Retina (tissue), 1 donor: ENCODE measurements at places on chromosomes 4 and X.
A peak's percentile ranks its signal among the peaks of the same experiment; 100 is the strongest.

DNA sequence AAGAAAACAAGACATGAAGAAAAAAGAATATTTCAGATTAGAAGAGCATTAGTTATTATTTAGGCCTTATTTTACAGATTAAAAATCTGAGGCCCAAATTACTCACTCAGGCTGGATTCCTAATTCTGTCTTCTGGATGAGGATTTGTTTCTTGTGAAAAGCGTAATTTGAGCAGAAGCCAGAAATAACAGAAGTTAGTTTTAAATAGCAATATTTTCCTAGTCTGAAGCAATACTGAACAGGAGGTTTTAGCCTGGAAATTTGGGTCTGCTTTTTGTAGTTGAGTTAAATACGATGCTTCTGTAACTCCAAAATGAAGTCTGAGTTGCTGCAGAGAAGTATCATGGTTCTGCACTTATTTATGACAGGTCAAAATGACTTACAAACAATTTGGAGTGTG is 124.9 kb downstream of the RTL3 start:
- no peak for DNase-seq

DNA sequence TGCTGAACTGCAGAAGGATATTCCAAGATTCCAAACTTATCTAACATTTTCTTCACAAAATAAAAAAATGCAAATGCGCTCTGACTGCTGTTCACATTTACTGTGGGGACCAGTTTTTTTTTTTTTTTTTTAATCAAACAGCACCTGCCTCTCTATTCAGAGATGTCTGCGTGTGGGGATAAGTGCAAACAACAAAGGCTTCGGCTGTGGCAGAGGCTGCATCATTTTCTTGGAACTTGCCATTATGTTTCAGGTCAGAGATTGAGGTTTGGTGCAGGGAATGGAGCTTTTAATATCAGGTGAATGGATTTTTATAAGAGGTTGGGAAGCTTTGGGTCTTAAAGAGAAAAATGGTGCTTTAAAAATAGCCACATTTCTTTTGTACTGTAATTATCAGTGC is 78.2 kb upstream of the TET2 start:
- peak; percentile 25 for DNase-seq

GRCh38 chr4:151830168-151830567 is 69.4 kb upstream of the GATB start:
- DNase-seq: no peak

GRCh38 chrX:86930419-86930818 is 587.2 kb upstream of the KLHL4 start:
- DNase-seq: no peak

GRCh38 chr4:168811786-168812651 is 198.0 kb downstream of the CBR4 start:
- peak; percentile 62 for DNase-seq

DNA sequence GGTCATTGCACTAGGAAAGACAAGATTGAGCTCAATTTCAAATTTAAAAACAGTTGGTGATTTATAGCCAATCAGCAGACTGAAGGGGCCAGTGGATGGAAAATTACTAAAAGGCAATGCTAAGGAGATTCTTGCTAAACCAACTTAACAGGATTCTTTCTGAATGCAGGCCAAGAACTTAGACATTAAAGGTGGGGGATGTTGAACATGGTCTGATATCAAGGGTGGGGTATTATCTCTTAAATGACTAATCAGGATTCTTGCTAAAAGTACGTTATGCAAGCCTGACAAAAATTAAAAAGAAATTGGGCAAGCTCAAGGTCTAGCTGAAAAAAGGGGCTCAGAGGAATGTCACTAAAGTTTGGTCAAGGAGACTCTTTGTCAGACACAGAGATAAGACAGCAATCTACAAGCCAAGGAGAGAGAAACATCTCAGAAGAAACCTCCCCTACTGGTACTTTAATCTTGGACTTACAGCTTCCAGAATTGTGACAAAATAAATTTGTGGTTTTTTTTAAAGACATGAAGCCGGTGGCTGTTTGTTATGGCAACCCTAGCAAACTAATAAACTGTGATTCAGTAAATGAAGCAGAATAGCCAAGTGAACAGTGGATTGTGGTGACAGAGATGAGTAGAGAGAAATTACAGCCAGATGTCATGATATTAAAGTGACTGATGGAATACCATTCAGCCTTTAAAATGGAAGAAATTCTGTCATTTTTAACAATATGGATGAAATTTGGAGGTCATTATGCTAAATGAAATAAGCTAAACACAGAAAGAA is 120.3 kb upstream of the KLHL4 start:
- DNase-seq: no peak

DNA sequence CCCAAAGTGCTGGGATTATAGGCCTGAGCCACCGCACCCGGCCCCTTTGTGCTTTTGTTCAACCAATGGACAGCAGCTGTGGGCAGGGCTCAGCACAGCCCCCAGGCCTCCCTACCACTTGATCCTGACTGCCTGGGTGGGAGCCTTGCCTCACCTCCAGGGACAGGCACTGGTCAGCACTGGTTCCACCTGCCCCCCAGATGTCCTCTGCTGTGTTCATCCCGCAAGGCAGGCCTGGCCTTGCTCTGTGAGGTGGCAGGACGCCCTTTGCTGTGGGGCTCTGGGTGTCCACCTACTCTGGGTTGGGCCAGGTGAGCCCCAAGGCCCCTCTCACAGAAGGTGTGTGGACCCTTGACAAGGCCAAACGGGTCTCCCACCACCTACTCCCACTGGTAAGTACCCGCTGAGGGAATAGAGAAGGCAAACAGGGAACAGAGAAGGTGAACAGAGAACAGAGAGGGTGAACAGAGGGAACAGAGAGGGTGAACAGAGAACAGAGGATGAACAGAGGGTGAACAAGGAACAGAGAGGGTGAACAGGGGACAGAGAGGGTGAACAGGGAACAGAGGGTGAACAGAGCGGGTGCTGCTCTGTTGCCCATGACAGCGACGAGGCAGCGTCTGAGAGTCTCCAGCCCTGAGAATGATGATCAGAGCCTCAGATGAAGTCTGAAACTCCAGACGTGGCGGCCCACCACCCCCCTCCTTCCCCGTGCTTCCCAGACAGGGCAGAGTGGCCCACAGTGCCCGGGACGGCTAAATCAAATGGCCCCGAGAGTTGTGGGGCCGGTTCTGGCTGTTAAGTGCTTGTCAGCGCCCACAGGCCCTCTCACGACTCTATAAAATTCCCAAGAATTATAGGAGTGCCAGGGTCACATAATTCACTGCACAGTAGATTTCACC is 55.0 kb upstream of the NKX1-1 start:
- no peak for DNase-seq

DNA sequence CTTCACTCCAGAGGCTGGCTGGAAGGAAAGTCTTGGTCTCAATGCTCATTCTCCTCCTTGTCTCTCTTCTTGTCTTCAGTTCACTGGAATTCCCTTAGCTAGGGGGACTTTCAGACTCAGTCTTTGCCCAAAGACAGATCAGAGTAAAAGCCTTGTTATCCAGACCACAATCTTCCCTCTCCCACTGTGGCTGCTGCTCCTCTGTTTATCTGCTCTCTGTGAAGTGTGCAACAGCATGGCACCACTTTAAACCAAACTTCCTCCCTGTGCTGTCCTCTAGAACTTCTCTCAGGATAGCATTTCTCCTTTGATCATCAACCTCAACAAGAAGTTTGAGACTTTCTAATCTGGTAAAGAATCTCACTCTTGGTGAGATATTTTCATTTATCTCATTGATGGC is 530.1 kb upstream of the SLIT2 start:
- no peak for DNase-seq

GRCh38 chrX:17859609-17860178 is 1.4 kb downstream of the RAI2 start:
- DNase-seq: peak; percentile 40

DNA sequence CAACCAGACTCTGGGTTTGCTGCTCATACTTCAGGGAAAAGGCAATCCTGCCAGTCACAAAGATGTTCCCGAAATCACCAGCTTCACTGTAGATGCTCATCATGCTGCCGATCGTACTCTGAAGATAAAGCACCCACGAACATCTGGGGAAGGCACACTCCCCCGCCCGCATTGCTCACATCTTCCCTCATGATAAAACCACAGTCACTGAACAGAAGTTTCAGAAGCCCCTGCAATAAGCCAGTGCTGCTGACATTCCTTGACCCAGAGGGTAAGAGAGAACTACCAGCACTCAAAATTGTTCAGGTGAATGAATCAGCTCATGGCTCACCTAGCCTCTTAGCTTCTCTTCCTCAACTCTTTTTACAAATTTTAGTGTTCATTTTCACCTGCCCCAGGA is 43.1 kb downstream of the SRPX2 start:
- DNase-seq: no peak

DNA sequence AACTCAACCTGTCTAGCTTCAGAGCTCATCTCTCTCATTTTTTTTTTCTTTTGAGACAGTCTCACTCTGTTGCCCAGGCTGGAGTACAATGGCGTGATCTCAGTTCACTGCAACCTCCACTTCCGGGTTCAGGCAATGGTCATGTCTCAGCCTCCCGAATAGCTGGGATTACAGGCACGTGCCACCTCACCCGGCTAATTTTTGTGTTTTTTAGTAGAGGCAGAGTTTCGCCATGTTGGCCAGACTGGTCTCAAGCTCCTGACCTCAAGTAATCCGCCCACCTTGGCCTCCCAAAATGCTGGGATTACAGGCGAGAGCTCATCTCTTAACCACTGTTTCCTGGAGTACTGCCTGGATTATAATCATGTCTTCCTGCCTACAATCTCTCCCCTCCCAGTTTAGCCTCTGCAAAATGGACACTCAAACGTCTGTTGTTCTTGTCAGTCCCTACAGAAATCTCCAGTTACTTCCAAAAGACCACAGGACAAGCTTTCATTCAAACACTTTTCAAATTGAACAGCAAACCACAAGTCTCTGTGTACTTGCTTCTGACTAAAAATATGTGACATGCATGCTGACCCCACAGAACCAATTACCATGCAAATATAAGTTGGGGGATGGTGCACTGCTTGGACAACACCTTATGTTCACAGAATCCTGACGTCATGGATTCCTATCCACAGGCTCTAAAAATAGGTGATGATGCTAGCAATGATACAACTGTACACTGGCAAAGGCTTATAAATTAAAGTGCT is 137.2 kb downstream of the SH3KBP1 start:
- DNase-seq: no peak

DNA sequence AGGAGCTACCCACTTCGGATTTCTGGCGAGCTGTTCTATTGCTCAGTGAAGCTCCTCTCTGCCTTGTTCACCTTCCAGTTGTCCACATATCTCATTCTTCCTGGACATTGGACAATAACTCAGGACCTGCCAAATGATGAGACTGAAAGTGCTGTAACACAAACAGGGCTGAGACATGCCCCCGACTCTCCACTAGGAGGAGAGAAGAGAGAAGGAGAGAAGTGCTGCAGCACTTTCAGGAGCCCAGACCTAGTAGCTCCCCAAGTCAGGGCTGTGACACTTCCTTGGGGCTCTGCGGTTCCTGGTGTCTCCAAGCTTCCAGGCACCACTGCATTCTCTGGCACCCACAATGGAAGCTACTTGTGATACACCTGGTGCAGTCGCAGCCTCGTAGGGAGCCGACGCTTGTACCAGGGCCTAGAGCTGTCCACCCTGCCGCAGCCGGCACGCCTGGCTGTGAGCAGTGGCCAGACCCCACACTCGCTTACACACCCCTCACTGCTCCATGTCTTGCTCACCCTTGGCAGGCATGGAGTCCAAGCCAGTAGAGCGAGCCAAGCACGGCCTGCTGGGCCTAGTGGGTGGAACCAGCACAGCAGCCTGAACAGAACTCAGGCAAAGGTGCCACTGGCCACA is 234.9 kb downstream of the TECRL start:
- no peak for DNase-seq

- no peak for DNase-seq
Measured at GRCh38 chr4:33422656-33423055, 2702.5 kb downstream of the PCDH7 start.

GRCh38 chr4:67292045-67292444 is 253.3 kb downstream of the CENPC start:
- DNase-seq: no peak

DNA sequence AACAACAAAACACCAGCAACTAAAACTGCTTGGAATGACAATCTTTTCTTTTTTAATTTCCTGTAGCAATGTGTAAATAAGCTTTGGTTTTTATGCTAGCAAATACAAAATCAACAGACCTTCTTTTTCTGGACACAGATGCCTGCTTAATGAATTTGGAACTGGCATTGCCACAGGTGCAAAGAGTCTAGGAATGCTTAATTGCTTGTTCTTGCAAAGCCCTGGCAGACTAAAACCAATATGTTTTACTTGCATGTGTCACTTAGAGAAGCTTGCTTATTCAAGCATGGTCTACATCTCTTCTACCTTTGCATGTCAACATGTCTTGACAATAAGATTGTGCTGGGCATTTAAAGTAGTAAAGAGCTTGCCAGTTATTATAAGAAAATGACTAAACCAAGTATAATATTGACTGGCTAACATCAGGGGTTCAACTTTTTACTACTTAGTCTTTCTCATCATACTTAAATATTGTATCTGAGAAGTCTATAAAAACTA is 656.7 kb upstream of the NDST4 start:
- DNase-seq: no peak

DNA sequence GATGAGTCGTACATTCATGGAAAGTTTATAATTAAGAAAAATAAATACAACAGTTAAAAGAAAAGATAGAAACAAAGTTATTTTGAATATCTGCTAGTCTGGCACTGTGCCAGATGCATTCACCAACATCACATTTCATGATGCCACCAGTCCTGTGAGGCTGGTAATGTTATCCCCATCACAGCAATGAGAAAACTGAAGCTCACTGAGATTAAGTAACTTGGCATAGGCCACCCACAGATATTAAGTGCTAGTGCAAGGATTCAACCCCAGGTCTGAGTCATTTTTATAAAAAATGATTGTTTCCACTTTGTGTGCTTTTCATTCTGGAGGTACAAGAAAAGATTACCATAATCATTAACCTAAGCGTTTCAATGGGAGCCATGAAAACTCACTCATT is 65.0 kb upstream of the IL15 start:
- DNase-seq: no peak

DNA sequence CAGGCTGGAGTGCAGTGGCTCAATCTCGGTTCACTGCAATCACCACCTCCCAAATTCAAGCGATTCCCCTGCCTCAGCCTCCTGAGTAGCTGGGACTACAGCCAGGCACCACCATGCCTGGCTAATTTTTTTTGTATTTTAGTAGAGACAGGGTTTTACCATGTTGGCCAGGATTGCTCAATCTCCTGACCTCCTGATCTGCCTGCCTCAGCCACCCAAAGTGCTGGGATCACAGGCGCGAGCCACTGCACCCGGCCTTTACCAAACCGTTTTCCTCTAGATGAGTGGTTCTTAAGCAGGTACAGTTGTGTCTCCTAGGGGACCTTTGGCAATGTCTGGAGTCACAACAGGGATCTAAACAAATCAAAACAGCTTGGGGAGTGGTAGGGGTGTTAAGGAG is 11.6 kb downstream of the AMELX start:
- DNase-seq: no peak

GRCh38 chrX:71910986-71911730 is 513 bp downstream of the NHSL2 start:
- DNase-seq: peak; percentile 44
